ENCODE measurements at places on chromosomes 11 and 22.

DNA sequence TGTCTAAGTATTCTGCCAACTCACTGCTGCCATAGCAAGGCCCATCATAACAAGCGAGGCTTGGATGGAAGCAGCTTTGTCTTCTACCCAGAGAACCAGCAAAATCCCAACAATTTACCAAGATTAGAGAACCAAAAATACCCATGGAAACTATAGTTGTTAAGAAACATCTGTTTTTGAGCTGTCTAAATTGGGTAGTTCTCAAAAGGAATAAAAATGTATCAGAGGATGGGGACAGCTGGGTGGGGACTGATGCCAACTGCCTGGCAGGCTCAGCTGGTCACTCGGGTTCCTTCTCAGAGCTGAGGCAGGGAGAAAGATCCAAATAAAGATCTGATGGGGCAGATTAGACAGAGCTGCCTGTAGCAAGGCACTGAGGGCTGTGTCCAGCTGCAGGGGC is 85.9 kb upstream of the GRK3 start:
- DNase-seq: no peak

- DNase-seq: no peak
Observed at GRCh38 chr11:14111496-14111895, 149.0 kb downstream of the SPON1 start.

- no peak for DNase-seq
Observed at GRCh38 chr11:61769946-61770683, 17.7 kb downstream of the MYRF start.

- no peak for DNase-seq
Observed at GRCh38 chr11:33643167-33643824, 57.3 kb downstream of the C11orf91 start.

- DNase-seq: no peak
Observed at GRCh38 chr11:34850334-34850733, 65.8 kb downstream of the APIP start.

- DNase-seq: no peak
Observed at GRCh38 chr11:121048464-121049233, 24.7 kb downstream of the TBCEL start.

DNA sequence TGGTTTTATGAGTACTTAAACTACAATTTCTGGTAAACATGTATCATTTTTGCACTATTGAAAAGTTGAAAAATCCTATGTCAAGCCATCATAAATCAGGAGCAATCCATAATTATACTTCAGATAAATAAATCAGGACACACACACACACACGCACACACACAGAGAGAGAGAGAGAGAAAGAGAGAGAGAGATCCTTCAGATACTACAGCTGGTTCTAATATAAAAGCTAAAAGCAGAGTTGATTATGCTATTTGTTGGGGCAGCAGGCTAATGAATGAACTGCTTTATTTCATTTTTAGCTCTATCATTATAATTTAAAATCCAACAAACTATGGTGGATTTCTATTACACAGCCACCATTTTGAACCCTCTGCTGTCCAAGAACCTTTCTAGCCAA is 322.4 kb upstream of the CCDC90B start:
- no peak for DNase-seq

DNA sequence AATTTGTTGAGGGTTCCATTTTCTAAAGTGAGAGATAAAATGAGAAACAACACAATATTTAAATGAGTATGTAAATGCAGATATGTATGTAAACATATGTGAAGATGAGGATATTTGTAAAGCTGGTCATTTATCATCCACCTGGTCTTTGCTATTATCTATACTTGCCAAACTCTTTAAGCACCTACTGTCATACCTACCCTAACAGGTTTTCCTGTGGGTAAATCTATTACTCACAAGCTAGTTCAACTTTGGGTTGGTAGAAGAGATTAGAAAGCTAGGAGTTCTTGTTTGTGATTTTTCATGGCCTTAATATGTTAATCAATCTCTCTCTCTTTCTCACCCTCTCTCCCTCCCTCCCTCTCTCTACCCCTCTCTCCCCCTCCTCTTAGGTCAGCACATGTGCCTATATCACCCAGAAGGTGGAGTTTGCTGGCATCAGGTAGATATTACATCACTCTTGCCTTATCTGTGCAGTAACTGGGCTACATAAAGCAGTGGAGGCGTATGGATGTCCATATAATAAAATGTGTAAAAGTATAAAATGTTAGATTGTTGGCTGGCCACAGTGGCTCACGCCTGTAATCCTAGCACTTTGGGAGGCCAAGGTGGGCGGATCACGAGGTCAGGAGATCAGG is 14.7 kb downstream of the DEPDC5 start:
- DNase-seq: no peak

- no peak for DNase-seq
Observed at GRCh38 chr11:41273908-41274307, 185.5 kb downstream of the LRRC4C start.

- no peak for DNase-seq
Observed at GRCh38 chr22:49210606-49211005, 617.1 kb downstream of the BRD1 start.

Data from GM12891 (cell line).